ENCODE measurements at places on chromosomes 13 and 19.

DNA sequence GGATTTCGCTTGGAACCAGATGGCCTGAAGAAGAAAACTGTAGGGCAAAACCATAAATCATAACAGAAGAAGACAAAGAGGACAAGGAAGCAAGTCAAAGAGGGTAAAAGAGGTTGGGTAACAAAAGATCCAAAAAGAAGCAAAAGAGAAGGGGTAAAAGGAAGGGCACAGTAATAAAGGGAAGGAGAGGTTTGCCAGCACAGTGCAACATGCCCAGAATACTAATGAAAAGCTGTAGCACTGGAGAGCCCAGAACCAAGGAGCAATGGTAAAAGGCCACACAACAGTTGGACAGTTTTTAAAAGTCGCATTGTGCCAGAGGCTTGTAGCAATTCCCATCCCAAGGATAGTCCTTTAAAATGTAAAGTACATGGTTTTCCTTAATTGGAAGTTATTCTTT is 506.6 kb downstream of the PCDH9 start:
- DNase-seq = no peak

- DNase-seq = no peak
Measured at GRCh38 chr19:2260341-2260805, 4.2 kb upstream of the JSRP1 start.

DNA sequence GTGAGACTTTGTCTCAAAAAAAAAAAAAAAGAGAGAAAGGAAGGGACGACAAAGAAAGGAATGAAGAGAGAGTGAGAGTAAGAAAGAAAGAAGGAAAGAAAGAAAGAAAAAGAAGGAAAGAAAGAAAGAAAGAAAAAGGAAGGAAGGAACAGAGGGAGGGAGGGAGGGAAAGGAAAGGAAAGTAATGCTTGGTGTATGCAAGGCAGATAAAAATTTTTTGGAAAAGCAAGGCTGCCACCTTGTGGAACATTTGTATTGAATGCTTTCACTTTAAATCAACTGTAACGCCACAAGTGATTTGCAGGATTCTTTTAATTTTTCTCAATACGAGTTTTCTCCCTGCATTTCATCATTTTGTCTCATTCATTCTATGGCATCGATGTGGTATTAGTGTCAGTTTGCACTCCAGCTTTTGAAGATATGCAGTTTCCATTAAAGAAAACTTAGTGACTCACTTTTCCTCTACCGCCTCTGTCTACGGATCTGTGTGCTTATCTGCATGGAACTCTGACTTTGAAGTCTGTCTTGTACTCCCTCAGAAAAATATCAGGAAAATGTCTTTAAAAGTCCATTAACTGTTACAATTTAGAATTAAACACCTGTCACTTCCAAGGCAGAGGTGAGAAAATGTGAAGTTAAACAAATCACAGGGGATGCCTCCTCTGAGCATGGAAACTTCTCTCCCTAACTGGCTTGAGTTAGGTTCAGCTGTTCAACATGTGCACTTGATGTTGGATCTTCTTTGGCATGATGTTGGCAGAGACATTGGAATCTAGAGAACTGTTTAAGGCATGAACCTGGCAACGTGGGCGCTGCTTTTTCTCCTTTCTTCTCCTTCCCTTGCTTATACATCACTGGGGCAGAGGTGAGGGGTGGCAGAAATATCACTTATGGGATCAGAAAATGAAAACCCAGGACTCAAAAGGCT is 20.0 kb upstream of the ZDHHC20 start:
- DNase-seq = peak; percentile 79

DNA sequence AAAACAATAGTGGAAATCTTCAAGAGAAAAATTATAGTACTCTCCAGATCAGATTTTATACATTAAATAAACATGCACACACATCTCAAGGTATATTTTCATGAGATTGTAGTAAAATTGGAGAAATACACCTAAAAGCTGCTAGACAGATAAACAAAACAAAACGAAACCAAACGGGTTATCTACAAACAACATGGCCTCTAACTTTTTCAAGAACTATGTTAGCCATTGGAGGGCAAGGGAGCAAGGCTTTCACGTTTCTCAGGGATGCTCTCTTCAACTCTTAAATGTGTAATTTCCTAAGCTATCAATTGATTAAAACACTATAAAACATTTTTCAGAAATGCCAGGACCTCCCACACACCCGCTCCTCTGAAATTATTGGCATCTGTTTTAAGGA is 1262.4 kb upstream of the PCDH20 start:
- no peak for DNase-seq

DNA sequence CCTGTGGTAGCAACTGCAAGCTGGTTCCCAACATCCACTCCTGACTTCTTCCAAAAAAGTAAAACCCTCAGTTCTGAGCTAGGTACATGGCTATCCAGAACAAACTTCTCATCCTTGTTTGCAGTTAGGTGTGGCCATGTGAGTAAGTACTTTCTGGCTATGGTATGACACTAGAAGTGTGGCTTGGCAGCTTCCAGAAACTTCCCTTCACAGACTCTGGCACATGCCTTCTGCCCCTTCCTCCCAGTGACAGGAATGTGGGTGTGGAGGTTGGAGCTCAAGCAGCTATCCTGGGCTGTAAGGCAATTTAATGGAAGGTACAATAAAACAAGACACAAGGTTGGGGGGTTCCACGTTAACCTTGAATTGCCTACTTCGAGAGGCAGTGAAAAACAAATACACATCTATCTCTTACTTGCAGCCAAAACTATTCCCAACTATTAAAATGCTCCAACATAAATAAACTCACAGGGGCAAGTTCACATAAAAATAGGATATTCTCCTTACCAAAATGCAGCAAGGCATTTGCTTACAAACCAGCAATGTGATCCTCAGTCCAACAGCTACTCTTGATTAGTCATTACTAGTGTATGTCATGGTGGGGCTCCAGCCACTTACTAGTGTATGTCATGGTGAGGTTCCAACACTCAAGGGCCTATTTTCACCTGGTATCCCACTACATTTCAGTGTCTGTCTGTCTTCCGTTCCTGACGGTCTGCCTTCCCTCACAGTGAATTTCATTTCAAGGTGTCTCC is 3.1 kb downstream of the SMG9 start:
- no peak for DNase-seq

DNA sequence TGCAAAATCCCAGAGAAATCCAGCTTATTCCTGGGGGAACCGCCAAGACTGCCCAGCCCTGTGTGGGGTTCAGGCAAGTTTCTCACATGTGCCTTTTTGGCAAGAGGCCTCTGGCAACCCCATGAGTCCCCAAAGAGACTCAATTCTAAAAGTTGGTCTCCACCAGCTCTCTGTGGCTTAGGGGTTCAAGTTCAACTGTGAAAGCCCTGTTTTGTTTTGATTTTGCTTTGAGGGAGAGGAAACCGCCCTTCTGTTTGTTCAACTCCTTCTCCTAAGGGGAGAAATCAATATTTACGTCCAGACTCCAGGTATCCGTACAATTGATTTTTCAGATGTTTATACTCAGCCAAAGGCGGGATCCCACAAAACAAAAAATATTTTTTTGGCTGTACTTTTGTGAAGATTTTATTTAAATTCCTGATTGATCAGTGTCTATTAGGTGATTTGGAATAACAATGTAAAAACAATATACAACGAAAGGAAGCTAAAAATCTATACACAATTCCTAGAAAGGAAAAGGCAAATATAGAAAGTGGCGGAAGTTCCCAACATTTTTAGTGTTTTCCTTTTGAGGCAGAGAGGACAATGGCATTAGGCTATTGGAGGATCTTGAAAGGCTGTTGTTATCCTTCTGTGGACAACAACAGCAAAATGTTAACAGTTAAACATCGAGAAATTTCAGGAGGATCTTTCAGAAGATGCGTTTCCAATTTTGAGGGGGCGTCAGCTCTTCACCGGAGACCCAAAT is 583 bp upstream of the LDLR start:
- no peak for DNase-seq

DNA sequence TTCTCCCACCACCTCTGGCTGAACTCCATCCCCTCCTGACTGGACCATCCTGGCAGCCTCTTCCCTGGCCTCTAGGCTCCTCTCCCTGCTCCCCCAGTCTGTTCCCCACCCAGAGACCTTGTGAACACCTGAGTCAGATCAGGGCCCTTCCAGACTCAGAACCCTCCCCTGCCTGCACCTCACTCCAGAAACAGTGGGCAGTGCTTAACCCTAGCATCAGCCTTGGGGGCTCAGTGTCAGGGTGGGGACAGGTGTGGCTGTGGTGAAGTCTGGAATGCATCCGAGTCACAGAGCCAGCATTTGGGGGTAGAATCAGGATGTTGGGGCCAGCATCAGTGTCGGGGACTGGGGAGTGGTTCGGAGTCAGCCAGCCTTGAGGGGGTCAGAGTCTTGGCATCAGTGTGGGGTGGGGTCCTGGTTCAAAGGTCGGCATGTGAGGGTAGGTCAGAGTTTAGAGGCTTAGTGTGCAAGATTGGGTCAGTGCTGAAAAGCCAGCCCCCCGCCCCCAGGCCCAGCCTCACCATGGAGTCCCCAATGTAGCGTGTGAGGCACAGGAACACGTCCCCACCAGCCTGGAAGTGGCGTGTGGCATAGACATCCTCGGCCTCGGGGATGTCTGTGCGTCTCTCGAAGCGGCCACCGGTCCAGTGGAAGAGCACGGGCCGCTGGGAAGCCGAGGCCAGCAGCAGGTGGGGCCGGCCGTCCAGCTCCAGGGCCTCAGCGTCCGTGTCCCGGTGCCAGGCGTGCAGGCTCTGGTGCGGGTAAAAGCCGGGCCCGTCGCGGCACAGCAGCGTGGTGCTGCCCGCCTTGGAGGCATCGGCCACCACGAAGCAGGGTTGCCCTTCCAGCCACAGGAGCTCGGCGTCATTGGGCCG is 8.9 kb downstream of the LGI4 start:
- no peak for DNase-seq

DNA sequence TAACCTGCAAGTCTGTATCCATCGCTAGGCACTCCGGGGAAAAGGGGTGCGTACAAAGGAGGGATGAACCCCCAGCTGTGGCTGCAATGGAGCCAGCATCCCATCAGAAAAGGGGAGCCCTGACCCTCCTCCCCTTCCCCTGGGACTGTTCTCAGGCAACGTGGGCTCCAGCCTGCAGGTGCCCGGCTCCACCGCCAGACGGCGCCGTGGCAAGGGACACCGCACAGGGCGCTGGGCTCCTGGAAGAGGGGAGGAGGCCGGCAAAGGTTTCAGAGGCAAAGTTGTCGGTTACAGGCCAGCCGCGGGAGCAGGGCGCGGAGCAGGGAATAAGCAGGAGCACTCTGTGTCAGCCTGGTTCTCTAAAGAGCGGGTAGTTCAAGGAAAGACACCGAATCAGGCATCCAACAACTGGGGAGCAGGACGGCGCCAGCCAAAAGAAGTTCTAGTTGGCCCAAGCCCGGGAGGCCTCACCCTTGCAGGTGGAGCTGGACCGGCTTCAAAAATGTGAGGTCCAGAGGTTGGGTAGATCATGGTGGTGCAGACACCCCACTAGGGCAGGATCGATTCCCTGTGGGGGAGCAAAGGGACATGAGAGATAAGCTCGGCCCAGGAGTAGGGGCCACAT is 53.0 kb upstream of the ATP12A start:
- no peak for DNase-seq

DNA sequence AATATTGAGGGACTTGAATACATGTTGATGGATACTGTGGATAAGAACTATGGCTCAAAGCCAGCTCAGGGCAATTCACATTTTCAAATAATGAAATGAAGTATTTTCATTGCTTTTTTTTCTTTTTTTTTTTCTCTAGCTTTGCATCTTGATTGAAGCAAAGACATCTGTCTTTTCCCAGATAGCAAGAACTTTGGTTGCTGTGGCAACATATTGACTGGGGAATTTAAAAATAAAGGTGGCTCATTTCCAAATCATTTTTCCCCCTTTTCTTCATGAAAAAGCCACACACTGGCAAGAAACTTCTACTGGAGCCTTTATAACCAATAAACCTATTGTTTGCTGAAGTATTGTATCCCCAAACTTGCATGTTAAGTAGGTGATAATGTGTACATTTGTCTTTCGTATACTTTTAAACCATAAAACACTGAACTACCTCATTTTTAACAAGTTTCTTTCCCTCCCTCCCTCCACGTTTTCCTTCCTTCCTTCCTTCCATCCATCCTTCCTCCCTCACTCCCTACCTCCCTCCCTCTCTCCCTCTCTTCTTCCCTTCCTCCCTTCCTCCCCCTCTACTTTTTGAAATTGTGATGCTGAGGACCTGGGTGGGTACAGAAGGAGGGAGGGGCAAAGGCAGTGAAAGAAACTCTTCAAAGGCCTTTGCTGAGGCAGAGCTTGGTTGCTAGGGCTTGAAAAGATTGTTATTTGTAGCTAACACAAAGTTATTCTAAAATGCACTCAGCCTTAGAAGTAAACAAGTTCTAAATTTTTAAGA is 343.5 kb upstream of the SPRY2 start:
- no peak for DNase-seq

GRCh38 chr19:28164214-28164613 is 1048.7 kb downstream of the UQCRFS1 start:
- DNase-seq = no peak

DNA sequence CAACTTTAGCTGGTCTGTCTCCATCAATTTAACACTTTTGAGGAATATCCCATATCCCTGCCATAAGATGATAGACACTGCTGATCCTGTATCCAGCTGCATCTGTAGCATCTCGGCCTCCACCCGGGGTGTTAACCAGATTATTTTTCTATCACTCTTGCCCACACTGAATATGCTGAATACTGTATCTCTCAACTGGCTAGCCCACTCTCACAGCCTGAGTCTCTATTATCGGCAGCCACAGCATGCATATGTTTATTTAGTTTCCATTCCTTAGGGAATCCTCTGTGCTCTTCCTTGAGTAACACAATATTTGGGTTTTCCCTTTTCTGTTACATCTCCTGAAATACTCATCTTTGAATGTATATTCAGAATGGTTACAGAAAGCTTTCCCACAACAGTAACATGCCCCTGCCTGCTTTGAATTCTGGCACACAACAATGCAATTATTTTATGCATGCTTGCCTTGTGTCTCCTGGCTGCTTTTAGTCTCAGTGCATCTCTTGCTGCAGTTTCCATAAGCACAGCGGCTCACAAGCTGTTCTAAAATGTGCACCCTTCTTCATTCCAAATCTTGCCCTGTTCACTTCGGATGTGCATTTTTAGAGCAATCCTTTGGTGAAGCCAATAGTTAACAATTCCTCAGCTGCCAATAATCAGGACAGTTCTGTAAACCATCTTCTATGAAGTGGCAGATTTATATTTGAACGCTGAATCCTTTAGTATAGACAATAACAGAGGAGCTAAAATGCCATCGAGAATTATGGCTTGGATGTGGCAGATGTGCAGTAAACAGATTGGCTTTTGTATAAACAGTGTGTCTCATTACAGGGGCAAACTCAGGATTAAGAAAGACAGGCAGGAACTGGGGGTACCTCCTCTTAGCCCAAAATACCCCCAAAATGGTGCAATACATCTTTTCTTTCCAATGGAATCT is 261.9 kb upstream of the SOX21 start:
- DNase-seq = no peak

GRCh38 chr13:113141601-113141970 is 16.9 kb upstream of the PROZ start:
- DNase-seq = no peak

- no peak for DNase-seq
Measured at GRCh38 chr19:33273881-33274662, 28.3 kb downstream of the CEBPA start.

Data from CD4-positive, alpha-beta T cell (primary cell).